ENCODE measurements at places on chromosomes 7 and 10.
A peak's percentile ranks its signal among the peaks of the same experiment; 100 is the strongest.

DNA sequence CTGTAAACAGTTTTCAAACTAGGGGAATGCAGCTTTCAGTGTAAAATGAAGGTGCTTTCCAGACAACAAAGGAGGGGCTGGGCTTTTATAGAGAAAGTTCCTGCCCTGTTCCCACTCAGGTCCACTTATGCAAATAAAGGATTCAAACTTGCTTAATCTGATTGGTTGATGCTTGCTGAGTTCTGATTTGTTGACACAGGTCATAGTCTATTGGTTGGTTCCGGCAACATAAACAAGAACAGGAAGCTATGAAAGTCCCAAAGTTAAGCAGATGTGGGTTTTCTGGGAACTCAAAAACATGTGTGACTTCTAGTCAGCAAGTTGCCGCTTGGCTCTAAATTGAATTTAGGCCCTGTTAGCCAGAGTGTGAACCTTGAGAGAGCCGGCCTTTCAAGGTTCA lies 194.2 kb upstream of the SVIL start:
- DNase-seq = no peak

GRCh38 chr10:111249925-111250324 lies 173.1 kb downstream of the ADRA2A start:
- DNase-seq = no peak

- no peak for DNase-seq
Measured at GRCh38 chr10:122475100-122475499, 13.7 kb downstream of the HTRA1 start.

DNA sequence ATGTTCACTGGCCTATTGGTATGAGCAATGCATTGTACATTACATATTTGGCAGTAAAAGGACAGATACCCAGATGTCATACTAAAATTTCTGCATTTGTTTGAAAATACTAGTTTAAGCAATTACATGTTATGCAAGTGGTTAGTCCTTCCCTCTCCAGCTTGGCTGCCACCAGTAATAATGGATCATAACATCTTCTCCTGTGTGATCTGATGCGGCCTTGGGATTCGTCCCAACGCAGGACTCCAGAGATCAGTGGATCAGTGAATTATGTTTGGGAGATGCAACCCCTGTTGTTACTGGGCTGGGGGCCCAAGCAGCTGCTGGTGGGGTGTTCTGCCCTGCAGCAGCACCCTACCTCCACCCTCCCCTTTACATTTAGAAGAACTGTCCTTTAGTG lies 11.2 kb upstream of the PDK4 start:
- no peak for DNase-seq

DNA sequence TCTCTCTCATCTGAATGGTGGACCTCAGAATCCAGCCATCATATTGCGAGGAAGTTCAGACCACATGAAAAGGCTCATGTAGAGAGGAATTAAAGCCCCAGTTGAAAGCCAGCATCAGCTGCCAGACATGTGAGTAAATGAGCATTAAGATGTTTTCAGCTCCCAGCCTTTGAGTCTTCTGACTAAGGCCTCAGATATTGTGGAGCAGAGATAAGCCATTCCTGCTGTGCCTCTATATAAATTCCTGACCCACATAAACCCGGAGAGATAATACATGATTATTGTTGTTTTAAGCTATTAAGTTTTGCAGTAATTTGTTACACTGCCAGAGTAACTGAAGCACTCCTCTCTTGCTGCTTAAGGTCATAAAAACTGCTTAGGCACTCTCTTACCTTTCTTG lies 14.6 kb downstream of the FAM149B1 start:
- DNase-seq = no peak

- DNase-seq = no peak
Measured at GRCh38 chr10:37588299-37588698, 269.1 kb downstream of the ZNF248 start.

DNA sequence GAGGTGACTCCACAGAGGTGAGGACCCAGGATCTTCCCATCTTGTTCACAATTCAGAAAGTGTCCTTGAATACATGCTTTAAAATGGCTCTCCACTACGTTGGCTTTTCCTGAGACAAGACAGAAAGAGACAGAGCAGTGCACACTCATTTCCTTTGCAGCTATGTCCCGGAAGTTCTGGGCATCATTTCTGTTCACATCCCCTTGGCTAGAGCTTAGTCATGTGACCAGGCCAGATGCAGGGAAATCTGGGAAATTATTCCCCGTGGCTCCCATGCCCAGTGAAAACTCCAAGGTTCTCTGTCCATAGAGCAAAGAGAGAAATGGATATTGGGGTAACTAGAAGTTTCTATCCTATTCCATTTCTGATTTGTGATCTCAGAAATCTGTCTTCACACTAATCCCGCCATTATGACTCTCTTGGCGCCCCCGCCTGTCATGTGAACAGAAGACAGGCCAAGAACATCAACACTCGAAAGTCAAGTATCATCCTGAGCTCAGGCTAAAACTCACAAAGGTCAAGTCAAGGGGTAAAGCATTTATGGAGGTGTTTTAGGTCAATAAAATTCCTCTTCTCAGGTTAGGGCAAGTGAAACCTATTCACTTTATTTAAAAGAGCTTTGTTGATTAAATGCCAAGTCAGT lies 251.4 kb upstream of the HABP2 start:
- DNase-seq = no peak

GRCh38 chr10:25398680-25399079 lies 223.9 kb downstream of the GPR158 start:
- DNase-seq = no peak

GRCh38 chr10:33273295-33274002 lies 61.0 kb downstream of the NRP1 start:
- DNase-seq = no peak

DNA sequence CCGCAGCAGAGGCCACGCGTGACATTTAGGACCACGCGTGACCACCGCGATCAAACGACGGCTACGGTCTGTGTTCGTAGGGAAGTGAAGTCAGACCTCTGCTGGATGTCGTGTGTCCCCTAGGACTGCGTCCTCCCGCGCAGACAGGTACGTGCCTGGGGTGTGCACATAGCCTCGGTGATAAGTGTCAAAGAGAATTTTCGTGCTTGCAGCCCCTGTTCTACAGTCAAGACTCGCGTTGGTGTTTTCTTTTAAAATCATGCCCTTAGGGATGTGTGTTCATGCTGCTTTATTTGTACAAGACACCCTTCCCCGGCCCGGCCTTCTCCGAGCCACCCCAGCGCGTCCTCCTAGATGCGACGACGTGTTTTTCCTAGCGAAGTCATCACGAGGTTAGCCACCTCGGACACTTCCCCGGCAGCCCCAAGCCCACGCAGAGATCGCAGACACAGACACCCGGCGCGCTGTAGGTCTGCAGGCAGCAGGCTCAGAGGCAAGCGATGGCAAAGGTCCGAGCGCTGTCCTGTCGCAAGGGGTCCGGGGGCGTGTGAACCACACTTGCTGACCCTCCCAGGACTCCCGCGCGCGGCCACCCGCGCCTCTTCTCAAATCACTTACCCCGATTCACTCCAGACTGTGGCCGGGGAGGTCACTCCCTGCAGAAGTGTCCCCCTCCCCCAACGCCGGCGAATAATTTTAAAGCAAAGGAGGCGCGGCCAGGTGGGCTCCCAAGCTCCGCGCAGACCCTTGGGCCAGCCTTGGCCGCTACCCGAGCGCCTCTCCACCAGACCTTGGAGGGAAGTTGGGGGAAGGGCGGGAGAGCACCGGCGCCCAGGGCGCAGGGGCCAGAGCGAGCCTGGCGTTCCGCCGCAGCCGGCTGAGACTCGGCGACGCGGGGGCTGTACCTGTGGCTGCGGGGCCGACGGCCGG lies 552 bp downstream of the MKX start:
- peak; percentile 41 for DNase-seq

GRCh38 chr10:10967581-10968256 lies 50.0 kb upstream of the CELF2 start:
- DNase-seq = no peak

- DNase-seq = no peak
Measured at GRCh38 chr7:31341141-31341540, 615 bp upstream of the NEUROD6 start.

- DNase-seq = no peak
Measured at GRCh38 chr7:104272767-104273384, 55.5 kb upstream of the LHFPL3 start.

DNA sequence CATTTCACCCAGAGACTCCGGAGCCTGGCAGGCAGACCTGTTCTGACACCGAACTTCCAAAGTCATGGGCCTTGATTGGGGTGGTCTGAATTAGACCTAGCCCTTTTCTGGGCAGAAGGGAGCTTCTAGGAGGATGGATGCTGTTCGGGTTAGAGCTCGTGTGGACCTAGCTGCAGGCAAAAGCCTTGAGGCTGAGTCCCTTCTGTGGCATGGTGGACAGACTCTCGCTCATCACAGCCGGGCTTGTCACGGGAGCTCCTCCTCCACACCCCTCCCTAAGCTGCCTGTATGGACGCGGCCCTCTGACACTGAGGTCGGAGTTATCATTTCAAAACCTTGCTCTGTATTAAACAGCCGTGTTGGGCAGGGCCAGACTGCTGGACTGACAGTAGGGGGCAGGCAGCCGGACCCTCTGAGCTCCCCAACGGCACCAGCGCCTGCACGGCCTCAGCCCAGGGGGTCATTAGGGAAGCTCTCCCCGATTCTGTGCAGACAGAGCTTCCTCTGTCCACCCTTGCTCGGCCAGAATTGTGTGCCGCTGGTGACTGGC lies 2.2 kb downstream of the IRF5 start:
- no peak for DNase-seq

- DNase-seq = peak; percentile 80
Measured at GRCh38 chr7:27150568-27151340, 1.6 kb downstream of the HOXA3 start.

DNA sequence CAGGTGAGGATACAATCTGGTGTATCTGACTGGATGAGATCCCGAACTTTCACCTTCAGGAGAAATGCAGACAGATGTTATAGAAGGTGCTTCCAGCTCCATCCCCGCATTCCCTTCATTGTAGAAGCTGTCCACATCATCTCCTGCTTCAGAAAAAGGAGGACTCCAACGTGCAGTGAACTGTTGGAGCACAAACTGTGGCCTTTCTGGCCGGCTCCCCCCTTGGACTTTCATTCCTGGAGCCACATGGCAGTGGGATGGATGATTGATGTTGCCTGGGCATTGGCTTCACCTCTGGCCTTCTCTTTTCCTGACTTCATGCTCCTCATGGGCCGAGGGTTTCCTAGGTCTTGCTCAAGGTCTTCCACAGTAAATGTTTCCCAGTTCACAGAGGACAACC lies 29.6 kb upstream of the ZNF273 start:
- DNase-seq = no peak

Data from activated naive CD8-positive, alpha-beta T cell treated with anti-CD3 and anti-CD28 coated beads, Interleukin-2, amount 10 ng/mL, durations not matched to agents 7 days and 5 days (primary cell).